Muscle of leg (tissue), 16 donors: ENCODE measurements at places on chromosomes 12 and 14. TPM values are rescaled to one million over a fixed set of nuclear protein-coding genes. Genes with fewer than 3 reads are reported as not detected.

DCN gene
- 2,074 TPM for total RNA-seq

C1S gene
- 91.1 TPM for total RNA-seq

CPNE6 gene
- not detected for total RNA-seq

MAX gene
- total RNA-seq = 26.2 TPM

KCNH5 gene
- 0.04 TPM for total RNA-seq
